Substantia nigra (tissue), 51 donors: ENCODE measurements at places on chromosomes 16 and 17.

- peak; percentile 46 for DNase-seq
Observed at GRCh38 chr16:19882186-19882585, 2.5 kb downstream of the GPRC5B start.

DNA sequence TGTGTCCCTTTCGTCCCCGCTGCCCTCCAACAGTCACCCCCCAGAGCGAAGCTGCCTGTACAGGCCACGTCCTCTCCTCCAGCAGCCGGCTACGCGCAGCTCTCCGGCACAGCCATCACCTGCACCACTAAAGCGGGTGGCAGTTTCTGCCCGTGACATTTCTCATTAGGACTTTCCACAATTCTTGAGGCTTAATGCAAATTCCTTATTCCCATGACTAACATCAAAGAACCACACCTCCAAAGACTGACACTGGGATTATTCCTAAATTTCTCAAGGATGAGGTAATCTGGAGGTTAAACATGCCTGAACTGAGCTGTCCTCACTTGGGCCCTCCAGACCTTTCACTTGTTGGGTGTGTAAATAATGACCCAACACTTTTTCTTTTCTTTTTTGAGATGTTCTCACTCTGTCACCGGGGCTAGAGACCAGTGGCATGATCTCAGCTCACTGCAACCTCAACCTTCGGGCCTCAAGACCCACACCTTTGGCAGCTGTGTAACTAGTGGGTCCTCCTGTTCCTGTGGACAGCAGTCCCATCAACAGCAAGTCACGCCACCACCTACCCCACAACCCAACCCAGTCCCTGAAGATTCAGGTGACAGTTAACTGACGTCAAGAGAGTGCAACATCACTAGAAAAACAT lies 11.7 kb downstream of the ANKRD11 start:
- DNase-seq, result no peak

DNA sequence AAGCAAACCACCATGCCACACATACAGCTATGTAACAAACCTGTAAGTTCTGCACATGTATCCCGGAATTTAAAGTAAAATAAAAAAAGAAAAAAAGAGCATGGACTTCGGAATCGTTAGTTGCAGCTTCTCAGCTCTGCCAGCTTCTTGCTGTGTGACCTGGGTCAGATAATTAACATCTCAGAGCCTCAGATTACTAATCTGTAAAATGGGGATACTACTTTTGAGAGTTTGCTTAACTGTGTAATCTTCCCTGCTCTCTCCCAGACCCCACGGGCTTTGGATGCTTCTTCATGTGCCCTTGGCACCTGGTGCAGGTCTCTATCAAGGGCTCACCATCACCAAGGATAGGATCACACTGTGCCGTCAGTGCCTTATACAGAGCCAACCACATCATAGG lies 16.6 kb downstream of the HSD17B2 start:
- DNase-seq, result no peak

- DNase-seq, result no peak
Observed at GRCh38 chr17:50690887-50691549, 16.7 kb downstream of the ANKRD40 start.

- no peak for DNase-seq
Observed at GRCh38 chr16:89015271-89015859, 38.4 kb upstream of the CBFA2T3 start.

DNA sequence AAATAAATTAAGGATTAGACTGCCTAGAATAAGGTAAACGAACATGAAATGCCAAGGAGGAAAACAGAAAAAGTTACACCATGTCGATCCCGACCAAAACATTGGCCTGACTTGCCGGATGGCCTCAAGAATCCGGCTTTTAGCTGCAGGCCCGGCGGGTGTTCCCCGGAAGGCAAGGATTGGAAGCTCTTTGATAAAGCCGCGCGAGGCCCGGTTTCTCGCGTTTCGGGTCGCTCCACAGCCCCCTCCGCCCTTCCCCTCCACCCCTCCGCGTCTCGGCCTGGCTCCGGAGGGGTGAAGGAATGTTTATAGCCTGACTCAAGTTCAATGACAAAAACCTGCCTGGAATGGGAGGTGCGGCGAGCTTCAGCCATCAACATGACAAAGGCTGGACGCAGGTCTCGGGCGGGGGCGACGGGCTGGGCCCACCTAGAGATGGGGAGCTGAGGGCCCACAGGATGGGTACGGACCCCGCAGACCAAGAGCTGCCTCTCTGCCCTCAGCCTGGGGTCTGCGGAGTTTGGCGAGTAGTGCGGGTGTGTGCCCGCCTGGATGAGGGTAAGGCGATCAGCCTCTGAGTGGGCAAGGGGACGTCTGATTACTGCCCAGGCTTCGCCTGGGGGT lies 2.6 kb downstream of the PRAC1 start:
- no peak for DNase-seq

GRCh38 chr16:4323845-4324488 lies 8.1 kb downstream of the GLIS2 start:
- no peak for DNase-seq

DNA sequence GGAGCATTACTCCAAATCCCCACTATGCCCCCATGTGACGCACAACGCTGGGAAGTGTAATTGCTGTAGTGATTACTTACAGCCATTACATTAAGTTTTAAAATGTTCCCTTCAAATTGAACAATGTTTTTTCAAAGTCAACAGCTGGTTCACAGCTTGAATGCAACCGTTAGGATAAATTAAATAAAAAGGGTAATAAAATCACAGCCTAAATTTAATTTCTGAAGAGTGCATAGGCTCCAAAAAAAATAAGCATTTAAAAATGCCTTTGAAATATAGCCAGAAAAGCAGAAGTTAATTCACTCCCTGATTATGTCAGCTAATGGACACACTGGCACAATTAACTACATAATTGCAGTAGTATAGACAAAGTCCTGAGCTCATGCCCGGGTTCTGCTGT lies 50.5 kb upstream of the KDM8 start:
- DNase-seq, result no peak

- DNase-seq, result no peak
Observed at GRCh38 chr16:14564323-14564722, 65.7 kb downstream of the PARN start.

GRCh38 chr17:48261297-48261880 lies 153.8 kb downstream of the SNX11 start:
- no peak for DNase-seq

DNA sequence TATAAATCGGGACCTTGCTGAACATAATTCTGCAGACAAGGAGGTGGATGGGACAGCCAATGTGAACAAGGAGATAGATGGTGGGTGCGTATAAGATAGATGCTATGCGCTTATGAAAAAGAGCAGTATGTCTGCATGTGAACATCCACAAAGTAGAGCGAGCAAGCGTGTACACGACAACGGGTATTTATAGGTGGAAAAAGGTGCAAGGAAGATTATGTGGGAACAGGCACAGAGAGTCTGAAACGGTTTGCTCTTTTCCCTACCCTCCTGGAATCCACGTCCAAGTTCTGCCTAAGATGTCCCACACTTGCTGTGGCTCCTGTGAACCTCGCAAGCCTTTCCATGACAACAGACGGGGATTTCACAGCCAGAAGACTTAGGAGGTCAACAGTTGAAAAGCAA lies 43.0 kb downstream of the SNX11 start:
- no peak for DNase-seq

- DNase-seq, result no peak
Observed at GRCh38 chr16:69781118-69781517, 19.0 kb downstream of the WWP2 start.

DNA sequence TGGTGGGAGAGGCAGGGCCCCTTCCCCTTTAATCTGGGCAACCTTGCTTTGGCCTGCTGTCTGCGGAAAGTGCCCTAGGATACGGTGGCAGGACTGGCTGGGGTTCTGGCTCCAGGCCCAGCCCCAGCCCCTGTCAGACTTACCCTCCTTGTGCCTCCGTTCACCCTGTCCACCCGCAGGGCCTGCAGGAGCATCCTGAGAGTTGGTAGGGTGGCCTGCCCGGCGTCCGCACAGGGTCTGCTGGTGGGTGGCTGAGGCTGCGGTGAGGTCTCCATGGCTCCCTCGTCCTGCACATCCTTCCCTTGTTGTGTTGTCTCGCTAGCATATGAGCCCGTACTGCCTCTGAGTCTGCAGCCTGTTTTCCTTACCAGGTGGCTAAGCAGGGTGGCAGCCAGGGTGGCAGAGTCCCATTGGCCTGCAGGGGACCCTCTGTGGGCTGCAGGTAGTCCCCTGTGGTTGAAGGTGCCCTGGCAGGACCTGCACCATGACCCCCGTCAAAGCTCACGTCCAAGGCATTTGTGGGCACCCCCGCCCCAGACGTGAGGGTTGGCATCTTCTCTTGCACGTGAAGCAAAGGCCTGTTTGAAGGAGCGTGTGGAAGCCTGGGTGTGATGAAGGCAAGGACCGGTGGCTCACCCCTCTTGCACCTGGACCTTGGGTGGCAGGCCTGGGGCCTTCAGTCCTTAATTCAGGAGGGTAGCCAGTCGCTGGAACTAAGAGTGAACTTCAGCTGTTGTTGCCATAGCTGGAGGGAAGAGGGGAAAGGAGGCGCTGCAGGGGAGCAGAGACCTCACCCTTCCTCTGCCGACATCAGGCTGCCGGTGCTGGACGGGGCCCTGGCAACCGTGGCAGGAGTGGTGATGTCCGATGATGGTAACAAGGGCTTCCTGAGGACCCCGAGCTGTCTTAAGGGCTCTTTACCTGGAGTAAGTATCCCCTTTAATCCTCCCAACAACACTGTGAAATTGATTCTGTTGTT lies 293.7 kb downstream of the SEC14L1 start:
- no peak for DNase-seq

GRCh38 chr16:17241264-17241835 lies 229.4 kb downstream of the XYLT1 start:
- DNase-seq, result no peak

GRCh38 chr16:66258916-66259845 lies 107.3 kb upstream of the CDH5 start:
- DNase-seq, result no peak

- no peak for DNase-seq
Observed at GRCh38 chr16:48999508-48999907, 282.1 kb downstream of the CBLN1 start.

DNA sequence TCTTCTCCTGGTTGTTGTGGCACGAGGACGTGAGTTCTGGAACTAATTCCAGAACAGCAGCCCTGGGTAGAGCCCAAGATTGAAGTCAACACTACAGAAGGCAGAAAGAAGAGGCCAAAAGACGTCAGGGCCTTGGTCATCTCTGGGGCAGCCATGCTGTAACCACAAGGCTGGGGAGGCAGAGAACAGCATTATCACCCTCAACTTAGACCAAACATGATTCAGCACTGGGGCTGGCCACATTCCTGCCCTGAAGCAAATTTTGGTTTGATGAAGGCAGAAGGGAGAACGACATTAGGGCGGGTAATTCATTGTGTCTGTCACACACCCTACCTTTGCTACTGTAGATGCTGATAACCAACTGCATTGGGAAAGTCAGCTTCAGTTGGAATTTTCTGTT lies 9.7 kb upstream of the ALOX15B start:
- DNase-seq, result no peak

- no peak for DNase-seq
Observed at GRCh38 chr17:5869041-5869745, 201.0 kb upstream of the WSCD1 start.

GRCh38 chr17:64244165-64244564 lies 18.9 kb downstream of the TEX2 start:
- no peak for DNase-seq

- no peak for DNase-seq
Observed at GRCh38 chr17:21242780-21243515, 10.3 kb downstream of the NATD1 start.

DNA sequence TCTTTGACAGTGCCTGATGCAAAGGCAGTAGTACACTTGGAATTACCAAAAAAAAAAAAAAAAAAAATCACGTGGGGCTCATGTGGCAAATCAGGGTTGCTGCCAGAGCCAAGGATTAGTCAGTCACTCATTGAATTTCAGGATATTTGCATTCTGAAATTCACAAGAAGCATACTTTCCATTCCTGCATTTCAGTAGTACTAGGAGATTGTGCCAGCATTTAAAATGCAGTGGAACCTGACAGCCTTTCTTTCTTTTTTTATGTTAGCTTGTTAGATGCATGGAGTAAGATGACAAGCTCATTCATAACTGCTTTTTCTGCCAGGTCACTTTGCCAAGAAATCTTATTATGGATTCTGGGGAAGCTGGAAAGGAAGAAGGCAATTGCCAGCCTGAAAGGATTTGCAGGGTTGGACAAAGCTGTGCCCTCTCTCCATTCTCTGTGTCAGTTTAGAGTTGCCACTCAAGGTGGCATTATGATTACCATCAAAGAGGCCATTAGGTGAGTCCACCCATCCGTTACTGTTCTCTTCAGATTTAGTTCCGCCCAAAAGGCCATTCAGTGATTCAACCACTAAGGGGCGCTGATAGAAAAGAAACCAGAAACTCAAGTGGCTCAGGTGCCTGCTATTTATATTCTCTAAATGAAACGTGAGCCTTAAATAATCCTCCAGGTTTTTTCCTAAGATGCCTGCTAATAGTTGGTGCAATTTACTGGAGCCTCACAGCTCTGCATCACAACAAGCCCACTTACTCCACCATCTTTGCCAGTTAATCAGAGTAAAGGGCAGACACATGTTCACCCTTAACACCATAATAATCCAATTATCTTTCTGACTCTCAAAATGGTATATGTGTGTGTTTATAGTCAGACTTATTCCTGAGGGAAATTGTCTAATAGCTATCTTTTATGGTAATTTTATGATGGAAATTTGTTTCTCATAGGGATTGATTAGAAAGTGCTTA lies 59.0 kb downstream of the TANGO6 start:
- no peak for DNase-seq

DNA sequence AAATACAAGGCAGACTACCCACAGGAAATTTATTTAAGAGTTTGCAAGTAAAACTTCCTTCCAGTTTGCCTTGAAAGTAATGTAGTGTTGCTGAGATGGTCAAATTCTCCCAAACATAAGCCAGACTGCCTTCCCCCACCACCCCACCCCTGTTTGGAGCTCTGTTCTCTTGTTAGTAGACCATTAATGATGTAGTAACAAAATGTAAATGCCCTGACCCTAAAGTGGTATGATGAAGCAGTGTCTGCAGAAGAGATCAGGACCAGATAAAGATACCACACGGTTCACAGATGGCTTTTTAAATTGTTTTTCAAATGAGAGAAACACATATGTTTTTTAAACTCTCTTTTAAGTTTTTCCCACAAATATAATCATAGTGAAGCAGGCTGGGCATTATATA lies 136.4 kb upstream of the TMEM97 start:
- no peak for DNase-seq

- no peak for DNase-seq
Observed at GRCh38 chr17:17492085-17492484, 4.1 kb downstream of the RASD1 start.

GRCh38 chr17:6505425-6506142 lies 50.8 kb downstream of the PITPNM3 start:
- no peak for DNase-seq

DNA sequence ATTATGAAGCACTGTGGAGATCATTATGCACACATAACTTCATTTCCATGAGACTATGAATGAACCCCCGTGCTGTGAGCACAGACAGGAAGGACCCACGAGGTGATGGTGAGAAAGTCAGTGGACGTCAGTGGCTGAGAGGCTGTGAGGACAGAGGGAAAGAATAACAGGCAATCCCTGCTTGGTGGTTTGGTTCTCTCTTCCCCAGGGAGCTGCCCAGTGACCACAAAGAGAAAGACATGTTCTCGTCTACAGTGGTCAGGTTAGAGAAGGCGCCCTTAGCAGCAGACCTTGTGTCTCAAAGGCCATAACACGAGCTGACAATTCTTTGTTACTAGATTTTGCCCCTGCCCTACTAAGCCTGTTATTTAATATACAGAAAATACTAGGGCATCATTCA lies 609.2 kb downstream of the TOX3 start:
- no peak for DNase-seq
